Adipocyte (in vitro differentiated cells): ENCODE measurements at places on chromosomes 4 and X.

GRCh38 chrX:96568071-96568470, 116.6 kb upstream of the DIAPH2 start:
- no peak for DNase-seq

DNA sequence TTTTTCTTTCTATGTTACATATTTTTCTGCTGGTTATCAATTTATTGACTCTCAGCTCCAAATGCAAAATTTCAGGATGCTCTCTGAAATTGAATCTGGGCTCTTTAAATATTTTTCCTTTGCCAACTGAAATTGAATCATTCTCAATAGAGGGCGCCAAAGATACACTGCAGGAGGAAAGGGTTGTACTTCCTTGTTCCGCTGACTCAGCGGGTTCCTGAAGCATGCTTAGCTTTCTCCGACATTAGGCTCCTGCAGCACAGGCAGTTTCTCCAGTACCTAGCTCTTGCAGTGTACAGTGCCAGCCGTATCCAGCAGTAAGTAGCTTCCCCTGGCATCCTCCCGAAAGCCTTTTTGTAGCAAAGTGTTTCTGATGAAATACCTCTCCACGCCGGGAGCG, 28.8 kb upstream of the CFAP47 start:
- DNase-seq: peak; percentile 17

- peak; percentile 53 for DNase-seq
Measured at GRCh38 chrX:46642145-46642544, 68.6 kb downstream of the CHST7 start.

GRCh38 chr4:2732526-2732925, 23.6 kb downstream of the TNIP2 start:
- DNase-seq: no peak
